ENCODE measurements at places on chromosomes 2 and 18. TPM values are rescaled to one million over a fixed set of nuclear protein-coding genes. Genes with fewer than 3 reads are reported as not detected.

- DNase-seq: no peak
Observed at GRCh38 chr18:64416990-64417389, 268.1 kb upstream of the LINC00305 start.

AQP12B gene
- 1.1 TPM for polyA plus RNA-seq

GPR39 gene
- 0.20 TPM for polyA plus RNA-seq

DNA sequence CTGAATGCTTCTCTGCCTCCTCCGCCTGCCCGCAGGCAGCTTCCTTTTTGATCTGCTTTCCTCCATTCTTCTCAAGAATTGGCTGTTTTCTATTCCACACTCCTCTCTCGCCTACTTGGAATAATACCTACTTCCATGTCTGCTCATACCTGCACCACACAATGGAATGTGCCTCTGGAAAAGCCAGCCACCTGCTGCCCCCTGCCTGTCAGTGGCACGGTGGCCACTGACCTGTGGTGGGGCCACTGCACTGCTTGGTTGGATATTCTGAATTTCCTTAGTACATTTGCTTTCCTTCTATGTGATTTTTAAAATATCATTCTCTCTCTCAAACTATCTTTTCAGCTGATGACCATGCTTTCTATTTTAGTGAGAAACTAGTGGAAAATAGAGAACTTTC lies 406.9 kb downstream of the DCDC2C start:
- no peak for DNase-seq

DNA sequence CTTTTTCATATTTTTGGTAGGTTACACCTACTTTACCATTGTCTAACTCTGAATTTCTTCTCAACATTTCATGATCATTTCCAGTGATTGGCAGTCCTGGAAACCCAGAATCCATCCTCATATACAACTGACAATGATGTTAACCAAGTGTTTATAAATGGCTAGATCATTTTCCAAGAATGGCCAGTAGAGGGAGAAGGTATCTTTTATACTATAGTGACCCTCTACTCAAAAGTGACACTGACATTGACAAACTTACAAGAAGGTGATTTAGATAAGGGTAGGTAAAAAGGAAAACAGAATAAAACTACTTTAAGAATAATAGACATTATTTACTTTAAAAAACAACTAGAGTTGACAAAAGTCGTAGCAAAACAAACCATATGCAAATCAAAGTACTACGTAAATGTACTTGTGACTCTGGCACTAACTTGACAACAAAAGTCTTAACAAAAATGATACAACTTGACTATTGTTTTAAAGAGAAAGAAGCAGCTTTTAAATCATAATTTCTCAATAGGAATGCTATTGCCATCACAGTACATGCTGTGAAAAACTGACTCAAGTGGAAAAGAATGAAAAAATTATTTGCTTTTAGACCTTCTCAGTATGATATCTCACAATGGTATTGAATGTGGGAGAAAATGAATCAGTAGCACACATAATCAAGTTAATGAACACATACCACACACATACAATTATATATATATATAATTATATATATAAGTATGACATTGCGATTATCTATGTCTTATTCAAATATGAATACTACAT lies 76.6 kb upstream of the GRB14 start:
- no peak for DNase-seq

DNA sequence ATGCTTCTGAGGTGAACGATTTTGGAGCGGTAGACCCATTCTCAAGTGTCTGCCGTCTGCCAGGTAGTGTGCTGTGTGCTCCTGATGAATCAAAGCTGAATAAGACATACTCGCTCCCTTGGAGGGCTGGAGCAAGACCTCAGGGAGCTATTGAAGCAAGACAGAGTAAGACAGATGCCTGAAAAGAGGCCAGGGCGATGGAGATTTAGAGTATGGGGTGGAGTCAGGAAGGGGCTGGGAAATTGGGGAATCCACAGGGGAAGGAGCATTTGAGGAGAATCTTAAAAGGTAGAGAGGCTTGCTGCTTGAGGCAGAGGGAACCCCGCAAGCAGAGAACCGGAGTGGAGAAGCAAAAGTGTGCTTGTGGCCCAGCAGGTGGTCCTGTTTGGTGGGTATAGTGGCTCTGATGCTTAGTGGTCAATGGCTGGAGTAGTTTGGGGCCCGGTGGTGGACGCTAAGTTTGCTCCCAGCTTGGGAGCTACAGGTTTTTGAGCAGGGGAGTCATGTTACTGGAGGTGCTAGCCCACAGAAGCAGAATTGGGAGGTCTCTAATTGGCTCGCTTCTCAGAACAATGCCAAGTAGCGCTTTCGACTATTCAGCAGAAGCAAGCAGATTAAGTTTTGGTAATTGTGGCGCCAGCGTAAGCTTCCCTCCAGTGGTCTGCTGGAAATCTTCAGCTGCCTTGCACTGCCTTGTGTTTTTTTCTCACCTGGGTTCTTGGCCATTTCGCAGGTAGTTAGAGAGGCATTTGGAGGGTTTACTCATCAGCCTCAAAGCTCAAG lies 2.0 kb downstream of the CNNM4 start:
- DNase-seq: no peak

DNA sequence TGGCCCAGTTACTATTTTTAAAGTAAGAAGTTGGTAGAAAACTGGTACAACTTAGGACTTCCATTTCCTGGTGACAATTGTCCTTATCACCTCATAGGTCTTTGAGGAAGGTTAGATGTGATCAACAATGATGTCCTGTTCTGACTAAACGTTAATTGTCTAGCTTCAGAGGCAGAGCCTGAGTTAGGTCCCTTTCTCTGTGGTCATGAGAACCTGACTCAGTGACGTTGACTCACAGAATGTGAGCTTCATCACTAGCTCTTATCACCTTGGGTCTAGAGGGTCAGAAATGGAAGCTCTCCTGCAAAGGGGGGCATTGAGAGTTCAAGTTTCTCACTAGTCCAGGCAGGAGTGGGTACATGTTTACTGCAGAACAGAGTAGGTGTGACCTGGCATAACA lies 60.6 kb upstream of the ATP8B1 start:
- DNase-seq: no peak

EGR4 gene
- not detected for polyA plus RNA-seq

DNA sequence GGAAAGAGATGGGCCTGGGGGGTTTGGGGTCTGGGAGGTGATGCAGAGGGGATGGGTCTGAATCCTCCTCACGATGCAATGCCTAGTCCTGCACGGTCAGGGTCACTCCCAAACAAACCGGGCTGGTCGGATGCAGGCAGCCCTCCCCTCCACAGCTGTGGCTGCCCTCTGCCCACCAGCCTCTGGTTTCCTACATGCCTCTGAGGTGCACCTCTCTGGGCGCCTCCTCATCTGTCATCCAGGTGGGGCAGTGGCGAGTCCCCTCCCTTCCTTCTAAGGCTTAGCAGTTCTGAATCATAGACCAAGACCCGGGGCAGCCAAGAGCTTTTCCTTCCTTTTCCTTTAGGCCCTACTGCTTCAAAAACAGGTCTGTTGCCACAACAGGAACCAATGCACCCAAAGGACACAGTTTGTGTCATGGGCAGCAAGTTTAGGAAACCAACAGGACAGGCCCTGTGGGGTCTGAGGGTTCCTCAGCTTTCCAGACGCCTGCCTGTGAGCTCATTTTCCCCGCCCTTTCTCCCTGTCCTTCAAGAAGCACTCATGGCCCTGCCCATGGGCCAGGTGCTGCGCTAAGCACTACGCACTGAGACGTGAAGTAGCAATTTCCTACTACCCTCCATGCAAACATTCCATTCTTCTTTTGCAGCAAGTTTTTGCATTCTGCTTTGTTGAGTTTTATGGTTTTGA lies 6.5 kb upstream of the MAL start:
- no peak for DNase-seq

GRCh38 chr2:9144617-9145016 lies 62.0 kb upstream of the ASAP2 start:
- DNase-seq: no peak

DNA sequence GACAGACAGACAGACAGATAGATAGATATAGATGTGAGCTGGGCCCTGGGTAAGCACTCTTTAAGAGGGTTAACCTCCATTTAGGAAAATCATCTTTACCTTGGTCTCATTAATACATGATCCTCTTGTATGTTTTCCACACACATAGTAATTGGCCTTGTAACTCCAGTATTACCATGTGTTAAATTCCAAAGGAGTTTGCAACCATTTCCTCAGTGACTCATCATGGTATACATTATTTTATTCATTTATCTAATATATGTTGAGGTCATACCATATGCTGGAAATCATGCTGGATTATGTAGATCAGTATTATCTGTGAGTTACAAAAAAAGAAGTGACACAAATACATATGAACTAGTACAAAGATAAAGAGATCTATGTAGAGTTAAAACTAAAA lies 504.3 kb downstream of the DCC start:
- no peak for DNase-seq

NOTO gene
- not detected for polyA plus RNA-seq

DNA sequence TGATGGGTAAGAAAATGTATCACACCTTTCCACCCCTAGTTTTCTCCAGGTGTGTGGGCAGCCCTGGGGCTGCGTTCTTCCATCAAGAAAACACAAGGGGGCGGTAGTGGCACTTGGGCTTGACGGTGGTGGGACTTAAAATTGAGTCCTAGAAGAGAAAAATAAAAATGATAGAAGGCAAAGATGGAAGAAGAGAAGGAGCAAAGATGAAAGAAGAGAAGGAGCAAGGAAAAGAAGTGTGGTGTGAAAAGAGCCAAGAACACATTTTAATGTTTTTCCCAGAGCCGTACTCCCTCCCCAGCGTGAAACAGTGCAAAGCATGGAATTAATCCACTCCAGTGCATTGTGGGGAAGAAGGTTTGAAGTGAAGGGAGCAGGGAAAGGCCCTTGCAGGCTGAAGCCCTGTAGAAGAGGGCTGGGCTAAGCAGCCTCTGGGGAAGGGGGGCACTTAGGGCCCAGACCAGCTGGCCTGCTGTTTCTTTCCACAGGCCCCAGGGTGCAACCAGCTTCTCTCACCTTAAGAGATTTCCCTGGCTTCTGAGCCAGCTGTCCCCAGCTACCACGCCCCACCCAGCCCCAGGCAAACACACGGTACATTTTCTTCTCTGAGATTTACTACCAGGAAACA lies 256.8 kb downstream of the RNF152 start:
- no peak for DNase-seq

DNA sequence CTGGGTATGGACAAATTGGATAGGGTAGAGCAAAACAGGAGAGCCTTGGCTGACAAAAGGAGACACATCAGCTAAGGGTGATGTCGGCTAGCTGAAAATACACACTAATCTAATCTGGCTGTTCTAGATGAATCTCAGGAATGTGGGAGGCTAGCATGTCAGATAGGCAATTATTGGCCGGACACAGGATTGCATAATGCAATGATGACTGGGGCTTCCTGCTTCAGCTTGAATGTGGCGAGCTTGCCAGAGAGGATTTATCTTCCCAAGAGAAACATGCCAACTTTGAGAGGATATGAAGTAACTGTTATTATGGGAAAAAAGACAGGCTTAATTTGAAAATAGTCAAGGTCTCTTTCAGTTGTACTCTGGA lies 102.4 kb downstream of the TRIB2 start:
- peak; percentile 55 for DNase-seq

- DNase-seq: no peak
Observed at GRCh38 chr2:162422894-162423293, 79.0 kb downstream of the GCA start.

DNA sequence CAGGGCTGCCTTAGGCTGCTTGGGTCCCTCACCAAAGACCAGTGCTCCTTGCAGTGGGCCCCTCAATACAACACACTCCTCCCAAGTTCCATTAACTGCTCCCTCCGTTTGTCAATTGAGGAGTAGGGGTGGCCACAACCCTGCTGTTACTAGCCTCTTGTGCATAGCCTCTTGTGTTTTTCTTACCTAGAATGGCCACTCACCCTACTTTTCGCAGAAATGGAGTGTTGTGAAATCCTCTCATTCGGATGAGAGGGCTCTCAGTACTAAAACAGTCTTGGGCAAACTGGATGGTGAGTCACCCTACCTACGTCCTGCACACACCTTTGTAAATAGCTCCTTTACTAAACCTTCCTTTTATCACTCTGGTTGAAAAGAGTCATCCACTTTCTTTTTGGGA lies 253.9 kb downstream of the OSR1 start:
- DNase-seq: no peak

ASPRV1 gene
- 2.9 TPM for polyA plus RNA-seq

- no peak for DNase-seq
Observed at GRCh38 chr2:7407906-7408680, 490.9 kb downstream of the RNF144A start.

- DNase-seq: no peak
Observed at GRCh38 chr2:241904011-241904718, 34.6 kb downstream of the RTP5 start.

- DNase-seq: no peak
Observed at GRCh38 chr18:58194028-58194427, 150.0 kb downstream of the NEDD4L start.

OBSL1 gene
- 138 TPM for polyA plus RNA-seq

TPRKB gene
- 42.3 TPM for polyA plus RNA-seq

POMC gene
- 2.5 TPM for polyA plus RNA-seq

MC4R gene
- polyA plus RNA-seq: 0.16 TPM

DNA sequence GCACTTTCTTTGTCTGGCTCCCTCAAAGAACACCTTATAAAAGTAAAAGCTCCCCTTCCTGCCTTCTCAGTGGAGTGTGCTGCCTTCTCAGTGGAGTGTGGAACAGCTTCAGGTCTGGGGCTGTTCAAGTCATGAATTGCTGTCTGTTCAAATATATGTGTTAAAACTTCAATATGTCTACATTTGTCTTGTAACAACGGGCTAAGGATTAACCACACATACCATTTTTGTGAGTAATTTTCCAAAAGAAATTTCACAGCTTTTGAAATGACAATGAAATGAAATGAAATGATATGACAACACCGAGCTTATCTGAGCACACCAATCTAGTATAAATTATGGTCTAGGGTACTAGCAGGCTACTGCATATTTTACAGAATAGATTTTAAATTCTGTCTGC lies 42.9 kb downstream of the CABYR start:
- no peak for DNase-seq

DNA sequence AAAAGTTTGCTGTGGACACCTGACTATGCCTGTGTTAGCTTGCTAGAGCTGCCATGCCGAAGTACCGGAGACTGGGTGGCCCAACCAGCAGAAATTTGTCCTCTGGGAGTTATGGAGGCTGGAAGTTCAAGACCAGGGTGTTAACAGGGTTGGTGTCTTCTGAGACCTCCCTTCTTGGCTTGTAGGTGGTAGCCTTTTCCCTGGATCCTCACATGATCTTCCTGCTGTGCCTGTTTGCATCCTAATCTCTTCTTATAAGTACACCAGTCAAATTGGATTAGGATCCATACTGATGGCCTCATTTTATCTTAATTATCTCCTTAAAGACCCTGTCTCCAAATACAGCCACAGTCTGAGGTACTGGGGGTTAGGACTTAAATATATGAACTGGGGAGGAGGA lies 845 bp downstream of the TMEM177 start:
- no peak for DNase-seq
